ENCODE measurements at places on chromosomes 12 and 14.

DNA sequence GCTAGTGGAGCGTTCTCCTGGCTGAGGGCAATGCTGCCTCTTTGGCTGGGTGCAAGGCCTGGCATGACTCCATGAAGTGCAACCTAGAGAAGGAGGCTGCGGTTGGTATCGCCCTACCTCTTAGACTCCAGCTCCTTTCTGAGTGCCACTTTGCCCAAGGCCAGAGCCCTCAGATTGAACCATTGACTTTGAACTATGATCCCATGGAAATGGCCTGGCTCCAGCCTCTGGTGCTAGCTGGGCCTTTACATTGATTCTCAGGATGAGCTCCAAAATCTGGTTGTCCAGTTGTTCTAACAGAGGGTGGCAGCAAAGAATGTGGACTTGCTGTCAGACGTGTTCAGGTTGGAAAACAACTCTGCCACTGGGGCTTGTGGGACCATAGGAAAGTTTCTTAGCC is 16.1 kb upstream of the SMOC1 start:
- DNase-seq = no peak

DNA sequence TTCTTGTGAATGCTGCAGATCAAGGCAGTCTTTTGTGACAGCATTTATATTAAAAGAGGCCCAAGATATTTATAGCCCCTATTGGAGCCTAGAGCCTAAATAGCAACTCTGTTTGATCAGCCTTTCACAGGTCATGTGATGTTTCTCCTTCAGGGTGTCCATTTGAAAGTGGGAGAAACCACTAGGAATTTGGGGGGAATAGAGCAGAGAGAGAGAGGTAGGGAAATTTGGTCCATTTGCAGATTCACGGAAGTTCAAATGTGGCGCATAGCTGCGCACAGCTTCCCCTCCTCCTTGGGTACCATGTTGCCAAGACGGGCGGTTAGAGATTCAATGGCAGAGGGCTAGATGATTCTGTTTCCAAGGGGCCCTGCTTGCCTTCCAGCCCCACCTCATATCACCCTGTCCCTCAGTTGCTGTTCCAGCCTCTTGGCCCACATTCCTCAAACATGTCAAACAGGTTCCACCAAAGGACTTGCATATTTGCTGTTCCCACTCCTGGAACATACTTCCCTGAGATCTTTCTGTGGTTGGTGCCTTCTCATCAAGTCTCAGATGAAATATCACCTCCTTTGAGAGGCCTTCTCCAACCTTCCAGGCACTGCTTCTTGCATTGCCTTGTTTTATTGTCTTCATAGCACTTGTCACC is 220.8 kb downstream of the CHST11 start:
- no peak for DNase-seq

- no peak for DNase-seq
Measured at GRCh38 chr14:75417674-75418073, 10.1 kb upstream of the JDP2 start.

GRCh38 chr12:48786591-48787544 is 2.0 kb downstream of the ADCY6 start:
- DNase-seq = no peak

DNA sequence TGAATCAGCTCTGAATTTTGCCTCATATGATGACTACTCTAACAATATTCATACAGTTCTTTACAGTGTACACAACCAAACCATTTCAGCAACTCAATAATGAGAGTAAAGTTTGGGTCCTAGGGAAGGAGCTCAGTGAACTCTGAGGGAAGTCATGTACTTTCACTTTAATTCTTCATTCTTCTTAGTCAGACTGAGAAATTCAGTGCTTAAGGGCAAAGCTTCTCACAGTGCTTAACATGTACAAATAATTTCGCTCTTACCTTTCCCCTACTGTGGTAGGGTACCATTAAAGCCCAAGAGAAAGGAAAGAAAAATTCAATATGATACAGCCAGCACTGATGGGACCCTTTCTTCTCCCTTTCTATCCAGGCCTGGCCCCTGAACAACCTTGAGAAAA is 435.0 kb downstream of the NELL2 start:
- no peak for DNase-seq

DNA sequence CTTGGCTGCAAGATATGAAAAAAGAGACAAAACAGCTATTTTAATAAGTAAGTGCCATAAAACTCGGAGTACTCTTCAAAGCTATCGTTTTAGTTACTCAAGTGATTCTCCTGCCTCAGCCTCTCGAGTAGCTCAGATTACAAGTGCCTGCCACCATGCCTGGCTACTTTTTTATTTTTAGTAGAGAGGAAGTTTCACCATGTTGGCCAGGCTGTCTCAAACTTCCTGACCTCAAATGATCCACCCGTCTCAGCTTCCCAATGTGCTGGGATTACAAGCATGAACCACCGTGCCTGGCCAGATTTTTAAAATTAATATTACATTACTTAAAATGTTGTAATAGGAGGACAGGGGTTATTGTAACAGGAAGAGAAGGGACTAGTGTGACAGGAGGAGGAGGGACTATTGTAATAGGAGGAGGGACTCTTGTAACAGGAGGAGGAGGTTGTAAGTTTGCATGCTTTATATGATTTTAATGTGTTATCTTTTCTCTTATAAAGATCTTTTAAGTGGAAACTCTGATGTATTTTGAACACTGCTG is 61.3 kb downstream of the KITLG start:
- no peak for DNase-seq

- DNase-seq = no peak
Measured at GRCh38 chr12:125381373-125381772, 316.1 kb downstream of the AACS start.

DNA sequence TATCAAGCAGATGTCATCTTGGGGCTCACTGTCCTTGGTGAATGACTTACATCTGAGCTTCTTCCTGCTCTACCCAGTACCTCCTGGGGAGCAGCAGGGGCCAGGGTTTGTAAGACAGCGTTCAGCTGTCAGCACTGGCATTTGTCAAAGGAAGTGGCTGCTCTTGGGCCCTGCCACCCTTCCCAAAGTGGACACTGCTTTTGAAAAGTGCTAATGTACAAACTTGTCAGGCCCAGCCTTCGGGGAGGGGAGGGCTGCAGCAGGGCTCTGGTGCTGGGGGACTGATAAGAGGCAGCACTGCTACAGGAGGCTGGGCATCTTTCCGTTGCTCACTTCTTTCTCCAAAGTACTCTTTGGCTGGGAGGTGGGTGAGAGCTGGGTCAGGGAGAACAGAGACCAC is 59.8 kb upstream of the RBM19 start:
- no peak for DNase-seq

DNA sequence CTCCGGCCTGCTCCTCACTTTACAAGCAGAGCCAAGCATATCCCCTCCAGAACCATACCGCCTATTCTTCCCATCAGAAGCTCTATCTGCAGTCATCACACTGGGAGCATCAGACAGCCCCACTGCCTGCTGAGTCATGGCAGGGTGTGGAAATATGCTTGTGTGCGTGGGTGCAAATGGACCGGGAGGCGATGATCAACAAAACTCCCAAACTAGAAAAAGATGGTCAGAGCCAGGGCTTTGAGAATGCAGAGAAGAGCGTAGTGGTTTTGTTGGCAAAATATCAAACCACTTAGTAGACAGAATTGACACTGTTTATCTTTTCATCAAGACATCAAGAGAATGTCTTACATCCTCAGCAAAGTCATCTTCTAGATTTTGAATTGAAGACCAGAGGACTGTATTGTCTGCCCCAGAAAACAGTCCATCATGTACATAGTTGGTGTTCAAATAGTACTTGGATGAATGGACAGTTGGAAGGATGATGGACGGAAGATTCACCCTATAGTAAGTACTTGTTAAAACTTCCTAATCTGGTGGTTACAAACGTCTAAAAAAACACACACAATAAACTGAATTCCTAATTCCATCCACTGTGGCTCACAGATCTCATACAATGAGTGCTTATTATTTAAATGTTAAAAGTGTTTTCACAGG is 54.9 kb downstream of the VWF start:
- peak; percentile 7 for DNase-seq

DNA sequence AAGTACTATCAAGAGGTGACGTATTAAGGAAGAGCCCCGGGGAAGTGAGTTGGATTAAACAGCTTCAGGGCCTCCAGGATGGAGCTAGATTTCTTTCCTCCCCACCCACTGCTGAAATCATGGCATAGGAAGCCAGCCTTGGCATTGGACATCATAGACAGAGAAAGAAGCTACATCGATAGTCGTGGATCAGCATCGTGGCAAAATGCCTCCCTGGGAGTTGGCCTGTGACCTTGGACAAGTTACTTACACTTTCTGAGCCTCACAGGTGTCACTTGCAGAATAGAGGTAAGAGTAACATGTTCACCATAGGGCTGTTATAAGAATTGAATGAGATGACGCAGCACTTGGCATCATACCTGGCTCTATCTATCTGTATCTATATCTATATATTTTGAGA is 5.9 kb downstream of the ANKRD33 start:
- DNase-seq = no peak

GRCh38 chr12:119686355-119686754 is 18.4 kb downstream of the PRKAB1 start:
- DNase-seq = no peak

- DNase-seq = no peak
Measured at GRCh38 chr14:54025661-54026060, 69.0 kb upstream of the BMP4 start.

DNA sequence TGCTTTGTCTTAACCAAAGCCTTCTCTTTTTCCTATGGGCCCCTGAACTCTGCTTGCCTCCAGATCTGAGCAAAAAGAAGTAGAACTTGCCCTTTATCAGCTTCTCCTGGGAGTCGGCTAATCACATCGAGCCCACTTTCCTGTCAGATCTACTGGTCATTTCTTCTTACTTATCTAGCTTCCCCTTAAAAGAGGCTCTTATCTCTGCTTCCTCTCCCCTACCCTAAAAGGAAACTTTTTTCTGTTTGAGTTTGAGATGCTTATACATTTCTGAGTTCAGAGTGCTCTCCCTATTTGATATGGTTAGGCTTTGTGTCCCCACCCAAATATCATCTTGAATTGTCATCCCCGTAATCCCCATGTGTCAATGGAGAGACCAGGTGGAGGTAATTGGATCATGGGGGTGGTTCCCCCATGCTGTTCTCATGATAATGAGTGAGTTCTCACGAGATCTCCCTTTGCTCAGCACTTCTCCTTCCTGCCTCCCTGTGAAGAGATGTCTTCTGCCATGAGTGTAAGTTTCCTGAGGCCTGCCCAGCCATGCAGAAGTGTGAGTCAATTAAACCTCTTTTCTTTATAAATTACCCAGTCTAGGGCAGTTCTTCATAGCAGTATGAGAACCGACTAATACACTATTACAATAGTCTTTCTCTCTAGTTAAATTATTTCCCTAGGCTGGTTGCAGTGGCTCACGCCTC is 114.7 kb upstream of the AMN1 start:
- DNase-seq = no peak

DNA sequence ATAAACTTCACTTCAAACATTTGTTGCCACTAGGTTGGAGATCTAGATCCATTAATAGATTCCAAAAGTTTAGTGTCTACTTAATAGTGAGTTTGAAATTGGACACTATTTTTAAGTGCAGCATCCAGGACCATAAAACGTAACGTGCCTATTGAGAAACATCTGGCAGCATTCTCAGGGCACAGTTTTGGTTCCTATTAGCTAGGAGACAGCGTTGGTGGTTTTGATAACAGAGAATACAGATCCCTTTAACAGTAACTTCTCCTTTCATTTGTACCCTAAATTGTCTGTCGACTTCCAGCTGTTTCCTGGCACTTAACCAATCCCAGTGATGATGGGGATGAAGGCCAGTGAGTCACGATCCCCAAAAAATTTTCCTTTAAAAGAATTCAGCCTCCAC is 25.8 kb downstream of the KCNK10 start:
- no peak for DNase-seq

GRCh38 chr12:94875525-94875924 is 128.0 kb downstream of the NDUFA12 start:
- DNase-seq = peak; percentile 6

DNA sequence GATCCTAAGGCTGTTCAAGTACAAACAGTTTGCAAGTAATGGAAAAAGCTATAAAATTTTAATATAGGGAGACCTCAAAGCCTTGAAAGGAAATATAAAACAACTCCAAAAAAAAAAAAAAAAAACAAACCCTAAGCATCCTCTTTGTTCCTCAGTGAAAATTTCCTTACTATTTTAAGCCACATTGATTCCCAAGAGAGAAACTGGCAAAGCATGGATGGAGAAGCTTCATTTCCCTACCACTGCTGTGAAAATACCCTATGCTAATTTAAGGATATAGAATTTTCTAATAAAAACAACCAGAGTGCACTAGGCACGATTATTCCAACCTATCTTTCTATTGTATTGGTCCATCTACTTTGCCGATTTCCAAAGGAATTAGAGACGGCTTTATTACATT is 283.1 kb downstream of the CACNA1C start:
- DNase-seq = no peak

GRCh38 chr14:100605706-100606686 is 18.8 kb upstream of the BEGAIN start:
- DNase-seq = no peak

DNA sequence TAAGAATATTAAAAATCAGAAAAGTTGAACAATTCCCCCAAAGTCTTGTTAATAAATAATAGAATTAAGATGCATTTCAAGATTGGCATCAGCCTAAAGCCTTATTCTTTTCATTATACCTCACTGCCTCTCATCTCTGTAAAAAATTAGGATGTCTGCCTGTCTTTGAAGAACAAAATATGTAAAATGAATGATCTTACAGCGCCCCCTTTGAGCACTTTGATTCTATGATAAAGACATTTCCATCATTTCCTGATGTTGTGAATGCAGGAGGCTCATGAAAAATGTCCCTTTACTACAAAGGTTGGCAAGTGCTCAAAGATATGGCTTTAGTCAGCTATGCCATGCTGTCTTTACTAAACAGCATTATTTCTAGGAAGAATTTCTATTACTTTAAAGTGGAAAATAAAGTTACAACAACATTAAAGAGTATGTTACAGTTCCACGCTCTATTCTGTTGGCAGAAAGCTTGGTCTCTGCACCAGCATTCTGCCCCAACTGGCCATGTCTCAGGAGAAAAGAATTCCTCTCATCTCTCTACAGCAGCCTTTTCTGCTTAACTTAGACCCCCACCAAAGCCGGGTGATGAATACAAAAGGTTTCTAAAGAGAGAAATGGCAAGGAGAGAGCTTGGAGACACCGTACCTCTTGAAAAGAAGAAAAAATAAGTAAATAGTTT is 95.1 kb downstream of the LLPH start:
- DNase-seq = no peak

DNA sequence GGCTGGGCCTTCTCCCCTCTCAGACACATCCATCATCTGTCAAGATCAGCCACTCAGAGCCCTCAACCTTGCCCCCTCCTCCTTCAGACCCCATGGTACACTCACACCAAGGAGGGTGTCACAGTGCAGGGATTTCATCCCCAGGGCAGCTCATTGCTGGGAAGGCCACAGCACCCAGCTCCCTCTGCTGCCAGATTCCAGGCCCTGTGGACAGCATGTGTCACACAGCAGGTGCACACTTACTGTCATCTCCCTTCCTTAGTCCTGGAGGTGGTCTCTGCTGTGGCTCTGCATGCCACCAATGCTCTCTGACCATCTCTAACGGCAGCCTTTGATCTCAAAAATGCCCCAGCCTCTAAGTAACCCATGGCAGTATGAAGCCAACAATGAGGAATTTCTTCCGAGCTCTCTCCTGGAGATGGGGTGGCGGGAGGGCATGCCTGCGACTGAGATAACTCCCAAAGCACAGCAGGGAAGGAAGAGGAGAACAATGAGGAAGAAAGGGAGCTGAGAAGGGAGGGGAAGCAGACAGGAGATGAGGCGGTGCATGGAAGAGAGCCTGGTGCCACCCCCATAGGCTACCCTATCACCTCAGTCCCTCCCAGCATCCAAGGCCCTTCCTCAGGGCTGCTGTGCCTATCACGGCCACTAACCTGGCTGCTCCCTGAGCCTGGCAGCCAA is 101.0 kb downstream of the SINHCAF start:
- no peak for DNase-seq
